ENCODE measurements at places on chromosomes 4 and X. TPM values are rescaled to one million over a fixed set of nuclear protein-coding genes. Genes with fewer than 3 reads are reported as not detected.

Gene NPY2R
- total RNA-seq, result not detected

Gene PNCK
- total RNA-seq, result 4.3 TPM

Gene FAM9B
- not detected for total RNA-seq

Gene RAB40AL
- total RNA-seq, result 1.8 TPM

Gene ERCC6L
- 1.2 TPM for total RNA-seq

Gene CEP135
- 4.2 TPM for total RNA-seq

Gene RTL5
- 18.2 TPM for total RNA-seq

Gene TMEM271
- 22.7 TPM for total RNA-seq

Gene CLCN3
- total RNA-seq, result 58.1 TPM

Gene HERC5
- total RNA-seq, result 0.27 TPM

Gene SSX4B
- 0.71 TPM for total RNA-seq

Gene MGAT4D
- total RNA-seq, result not detected

Gene MAGEA2B
- 10.6 TPM for total RNA-seq

Gene RAB33B
- total RNA-seq, result 5.0 TPM

Gene NXF3
- not detected for total RNA-seq

Gene YY2
- total RNA-seq, result 1.1 TPM

Gene SMR3B
- total RNA-seq, result not detected

Gene ASB9
- total RNA-seq, result not detected

Gene F8A2
- not detected for total RNA-seq

Gene DKK2
- total RNA-seq, result not detected

Gene XKRX
- not detected for total RNA-seq

Gene HPGDS
- not detected for total RNA-seq

Gene GATA1
- total RNA-seq, result not detected

Gene FDCSP
- not detected for total RNA-seq

Gene NAP1L3
- 16.9 TPM for total RNA-seq

Gene UGT2B17
- total RNA-seq, result not detected

Gene SLC9B1
- total RNA-seq, result 3.1 TPM

Gene IL13RA1
- 1.1 TPM for total RNA-seq

Gene LUZP4
- not detected for total RNA-seq

Gene SLC7A11
- total RNA-seq, result 10.4 TPM

Gene CSAG2
- not detected for total RNA-seq

Gene ADAM29
- total RNA-seq, result not detected

Gene CENPE
- total RNA-seq, result 8.5 TPM

Gene RHOXF1
- 0.98 TPM for total RNA-seq

Gene LRCH2
- total RNA-seq, result 24.2 TPM

Gene PRR32
- total RNA-seq, result not detected

Gene MAGEH1
- 29.8 TPM for total RNA-seq

Gene SSX1
- not detected for total RNA-seq

Gene GUCY1A1
- total RNA-seq, result not detected

Gene CLDN34
- total RNA-seq, result not detected

Gene CCDC160
- total RNA-seq, result 0.69 TPM

Gene TLR8
- not detected for total RNA-seq

Gene TBC1D9
- 47.8 TPM for total RNA-seq

Gene GAGE12J
- total RNA-seq, result not detected

Gene SMIM31
- total RNA-seq, result not detected

Gene HHIP
- 9.7 TPM for total RNA-seq

Gene FAM149A
- total RNA-seq, result 6.8 TPM

Gene CCKAR
- total RNA-seq, result not detected

Gene HMGB3
- 131 TPM for total RNA-seq

Gene PSAPL1
- not detected for total RNA-seq

Gene VCX3B
- total RNA-seq, result not detected

Gene GALNTL6
- total RNA-seq, result 0.34 TPM

Data from glutamatergic neuron (in vitro differentiated cells).